ENCODE measurements at places on chromosomes 1 and 21.

DNA sequence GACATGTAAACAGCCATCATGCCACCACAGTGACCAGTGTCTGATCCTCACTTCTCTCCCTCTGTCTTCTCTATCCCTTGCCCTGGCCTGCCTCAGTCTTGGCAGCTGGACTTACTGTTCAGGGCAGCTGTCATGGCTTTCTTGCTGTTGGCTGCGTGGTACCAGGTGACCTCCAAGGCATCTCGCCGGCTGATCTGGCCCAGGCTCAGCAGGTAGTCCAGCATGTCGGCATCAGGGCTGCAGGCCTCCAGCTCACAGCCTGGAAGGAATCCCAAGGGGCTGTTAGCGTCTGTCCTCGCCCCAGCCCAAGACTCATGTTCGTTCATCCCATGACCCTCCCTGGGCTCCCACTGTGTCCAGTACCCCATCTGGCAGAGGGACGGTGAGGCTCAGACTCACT, 3.6 kb downstream of the FAM151A start:
- no peak for DNase-seq

GRCh38 chr1:18041102-18041501, 66.5 kb upstream of the IGSF21 start:
- DNase-seq, result no peak

GRCh38 chr1:13826009-13826408, 126.0 kb downstream of the PRDM2 start:
- no peak for DNase-seq

GRCh38 chr1:6342056-6342455, 51.5 kb downstream of the ACOT7 start:
- DNase-seq, result no peak

- no peak for DNase-seq
These were observed 23.6 kb downstream of the ZNF670 start for GRCh38 chr1:247054992-247055415.

DNA sequence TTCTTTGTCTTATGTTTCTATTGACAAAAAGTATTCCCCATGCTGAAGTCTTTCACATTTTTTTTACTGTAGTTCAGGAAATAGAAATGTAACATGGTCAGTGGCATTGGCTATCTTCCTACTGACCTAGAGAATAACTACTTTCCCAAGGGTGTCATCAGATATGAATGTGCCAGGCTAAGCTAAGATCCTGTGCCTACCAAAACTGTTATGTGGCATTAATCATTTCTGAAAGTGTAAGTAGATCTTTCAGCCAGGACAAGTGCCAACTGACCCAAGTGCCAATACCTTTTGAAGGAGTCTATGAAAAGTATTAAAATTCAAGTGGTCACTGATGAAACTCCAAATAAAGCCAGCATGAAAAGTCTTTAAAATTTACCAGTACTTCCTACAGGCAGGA, 165.3 kb downstream of the TNFSF18 start:
- no peak for DNase-seq

GRCh38 chr1:17201201-17202021, 3.5 kb upstream of the PADI1 start:
- no peak for DNase-seq

DNA sequence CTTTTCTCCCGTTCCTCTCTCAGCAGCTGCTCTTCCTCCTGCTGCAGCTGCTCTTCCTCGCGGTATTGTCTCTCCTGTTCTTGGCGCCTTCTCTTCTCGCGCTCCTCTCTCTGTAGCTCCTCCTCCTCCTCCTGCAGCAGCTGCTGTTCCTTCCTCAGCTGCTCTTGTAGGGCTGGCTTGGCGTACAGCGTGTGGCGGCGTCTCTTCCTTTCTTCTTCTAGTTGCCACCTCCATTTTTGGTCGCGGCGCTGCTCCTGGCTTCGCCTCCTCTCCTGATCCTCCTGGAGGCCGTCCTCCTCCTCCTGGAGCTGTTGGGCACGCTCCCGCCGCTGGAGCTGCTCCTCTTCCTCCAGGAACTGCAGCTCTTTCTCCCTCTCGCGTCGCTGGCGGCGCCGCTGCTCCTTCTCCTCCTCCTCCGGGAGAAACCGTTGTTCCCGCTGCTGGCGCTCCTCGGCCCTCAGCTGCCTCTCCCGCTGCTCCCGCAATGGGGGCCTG, 4.8 kb downstream of the TCHH start:
- no peak for DNase-seq

GRCh38 chr1:69485616-69486015, 82.1 kb upstream of the LRRC7 start:
- no peak for DNase-seq

GRCh38 chr1:51506537-51506936, 12.5 kb downstream of the EPS15 start:
- DNase-seq, result no peak

- peak; percentile 75 for DNase-seq
These were observed 37.6 kb downstream of the PRKCZ start for GRCh38 chr1:2087766-2088165.

DNA sequence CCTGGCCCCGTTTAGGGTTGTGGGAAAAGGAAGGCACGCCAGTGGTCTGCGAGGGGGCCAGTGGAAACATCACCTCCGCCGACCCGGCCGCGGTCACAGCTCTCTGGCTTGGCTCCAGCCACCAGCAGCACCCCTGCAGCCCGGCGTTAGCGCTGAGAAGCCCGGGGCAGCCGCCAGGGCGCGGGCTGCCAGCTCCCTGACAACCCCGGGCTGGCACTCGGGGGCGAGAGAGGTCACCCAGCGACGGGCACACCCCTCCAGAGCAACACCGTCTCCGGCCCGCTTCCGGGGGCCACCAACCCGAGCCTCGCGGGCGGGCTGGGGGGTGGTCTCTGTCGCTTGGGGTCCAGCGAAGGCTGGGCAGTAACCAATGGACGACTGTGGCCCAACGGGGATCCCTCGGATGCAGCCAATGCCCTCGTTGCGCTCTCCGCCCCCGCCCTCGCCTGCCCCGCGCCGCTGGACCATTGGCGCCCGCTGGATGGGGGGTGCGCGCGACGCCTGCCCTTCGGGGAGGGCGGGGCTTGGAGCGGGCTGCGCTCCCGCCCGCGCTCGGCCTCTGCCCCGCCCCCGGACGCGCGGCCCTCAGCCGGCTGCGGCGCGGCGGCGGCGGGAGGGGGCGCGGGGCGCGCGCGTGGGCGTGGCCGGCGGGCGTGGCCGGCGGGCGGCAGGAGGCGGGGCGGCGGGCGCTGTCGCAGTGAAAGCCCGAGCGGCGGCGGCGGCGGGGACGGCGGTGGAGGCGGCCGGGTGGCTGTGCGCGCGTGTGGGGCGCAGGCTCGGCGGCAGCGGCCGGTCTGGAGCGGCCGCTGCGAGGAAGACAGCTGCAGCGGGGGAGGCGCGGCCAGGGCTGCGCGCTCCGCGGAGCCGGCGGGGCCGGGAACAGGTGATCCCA, at the start of gene MAN1C1:
TSS of gene MAN1C1 (plus strand) at position 697 of the 892 bp plus-strand sequence. CDS start 1,007 bp downstream, outside the sequence.
- DNase-seq, result peak; percentile 88

- DNase-seq, result no peak
These were observed 73.1 kb upstream of the KCNK1 start for GRCh38 chr1:233540816-233541215.

GRCh38 chr1:14568716-14569355, 29.6 kb upstream of the KAZN start:
- DNase-seq, result no peak

DNA sequence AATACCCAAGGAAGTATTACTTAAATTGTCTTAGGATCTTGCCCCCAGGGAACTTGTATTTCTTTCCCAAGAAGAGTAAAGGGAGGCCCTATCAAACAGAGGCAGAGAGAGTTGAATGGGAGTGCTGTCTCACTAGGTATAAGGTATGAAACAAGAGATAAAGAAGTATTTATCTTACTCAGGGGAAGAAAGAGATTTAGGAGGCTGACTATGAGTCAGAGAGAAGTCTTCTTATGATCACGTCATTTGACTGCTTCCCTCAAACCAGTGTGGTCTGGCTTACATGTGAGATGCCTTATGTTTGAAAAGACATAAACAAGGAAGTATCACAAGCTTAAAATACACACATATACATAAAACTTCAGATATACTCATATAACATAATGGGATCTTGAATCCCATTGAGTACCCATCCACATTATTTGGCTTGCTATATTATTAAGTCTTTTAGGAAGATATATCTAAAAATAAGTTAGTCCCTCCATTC, 29.6 kb downstream of the DUSP10 start:
- no peak for DNase-seq

DNA sequence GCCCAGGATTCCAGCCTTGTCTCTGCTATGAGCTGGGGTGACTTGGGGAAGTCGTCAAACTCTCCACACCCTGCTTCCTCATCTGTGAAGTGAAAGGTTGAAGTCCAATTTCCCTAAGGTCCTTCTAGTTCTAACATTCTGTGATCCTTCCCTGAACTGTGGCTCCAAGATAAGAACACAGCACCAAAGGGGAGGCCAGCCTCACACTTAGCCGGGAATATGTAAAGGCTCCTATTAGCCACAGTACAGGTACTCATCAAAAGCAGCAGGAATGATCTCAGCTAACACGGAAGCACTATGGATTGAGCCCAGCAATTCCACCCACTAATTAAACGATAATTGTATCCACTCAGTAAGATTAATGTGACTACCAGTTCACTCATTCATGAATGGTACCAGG, 4.0 kb downstream of the SLC30A10 start:
- no peak for DNase-seq

GRCh38 chr1:220770245-220770913, 16.3 kb upstream of the MTARC1 start:
- no peak for DNase-seq

DNA sequence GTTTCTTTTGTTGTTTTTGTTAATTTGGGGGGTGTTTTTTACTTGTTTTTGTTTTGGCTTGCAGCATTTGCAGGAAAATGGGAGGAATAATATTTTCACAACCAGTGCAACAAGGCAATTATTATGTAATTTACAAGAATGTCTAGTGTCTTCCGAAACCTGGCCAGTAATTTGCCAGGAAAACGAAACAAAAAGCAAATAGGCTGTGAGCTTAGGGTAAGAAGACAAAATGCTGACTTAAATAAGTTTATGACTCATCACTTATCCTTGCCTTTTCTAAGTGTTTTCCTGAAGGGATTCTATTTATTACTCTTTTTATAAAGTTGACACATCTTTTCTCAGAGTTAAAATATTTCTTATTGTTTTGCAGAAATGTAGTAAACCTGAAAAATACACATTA, 49.8 kb downstream of the KCNT2 start:
- no peak for DNase-seq

DNA sequence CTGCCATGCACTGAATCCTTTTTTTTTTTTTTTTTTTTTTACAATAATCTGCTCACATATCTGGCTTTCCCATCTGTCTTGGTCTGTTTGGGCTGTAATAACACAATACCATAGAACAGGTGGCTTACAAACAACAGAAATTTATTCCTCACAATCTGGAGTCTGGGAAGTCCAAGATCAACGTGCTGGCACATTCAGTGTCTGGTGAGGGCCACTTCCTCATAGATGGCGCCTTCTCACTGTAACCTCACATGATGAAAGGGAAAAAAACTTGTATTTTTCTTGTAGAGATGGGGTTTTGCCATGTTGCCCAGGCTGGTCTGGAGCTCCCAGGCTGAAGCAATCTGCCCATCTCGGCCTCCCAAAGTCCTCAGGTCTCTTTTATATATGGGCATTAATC, 13.0 kb upstream of the PARP1 start:
- no peak for DNase-seq
